SIG-M5 (cell line): ENCODE measurements at places on chromosomes 1 and 21.

GRCh38 chr1:236021424-236022135, 43.3 kb downstream of the NID1 start:
- no peak for DNase-seq

- DNase-seq, result no peak
Measured at GRCh38 chr21:34148826-34149558, 75.6 kb downstream of the MRPS6 start.

GRCh38 chr1:53294567-53294966, 33.3 kb downstream of the LRP8 start:
- no peak for DNase-seq

DNA sequence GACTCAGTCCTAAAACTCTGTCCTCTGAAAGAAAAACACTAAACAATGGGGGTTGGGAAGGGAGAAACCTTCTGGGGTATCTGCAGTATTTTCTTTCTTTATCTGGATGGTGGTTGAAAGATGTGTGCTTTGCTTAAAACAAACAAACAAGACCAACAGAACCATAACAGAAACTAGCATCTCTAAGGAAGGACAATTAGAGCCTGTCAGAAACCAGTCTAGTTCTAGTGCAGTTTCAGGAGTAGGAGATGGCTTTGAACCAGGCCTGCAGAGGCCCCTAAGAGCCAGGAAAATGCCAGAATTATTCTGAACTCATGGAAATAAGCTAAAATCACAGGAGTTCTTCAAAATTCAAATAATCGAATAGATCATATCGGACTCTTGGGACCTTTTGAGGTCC, 18.5 kb downstream of the ILDR2 start:
- no peak for DNase-seq

DNA sequence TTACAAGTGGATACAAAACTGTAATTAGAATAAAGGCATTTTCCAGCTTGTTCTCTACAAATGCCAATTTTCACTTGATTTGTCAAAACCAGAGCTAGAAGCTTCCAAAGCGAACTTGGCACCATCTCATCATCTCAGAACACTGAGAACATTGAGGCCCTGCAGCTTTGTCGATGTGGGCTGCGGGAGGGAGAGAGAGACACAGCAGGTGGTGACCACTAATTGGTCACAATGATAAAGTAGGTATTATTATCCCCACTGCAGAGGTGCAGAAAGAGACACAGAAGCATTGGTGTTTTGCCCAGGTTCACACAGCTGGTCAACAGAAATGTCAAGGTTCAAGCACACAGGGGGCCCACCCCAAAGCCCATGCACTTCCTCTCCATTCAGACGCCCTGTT, 72.2 kb upstream of the KRTAP19-8 start:
- DNase-seq, result no peak
